ENCODE measurements at places on chromosomes 1 and 21. TPM values are rescaled to one million over a fixed set of nuclear protein-coding genes. Genes with fewer than 3 reads are reported as not detected.

DNA sequence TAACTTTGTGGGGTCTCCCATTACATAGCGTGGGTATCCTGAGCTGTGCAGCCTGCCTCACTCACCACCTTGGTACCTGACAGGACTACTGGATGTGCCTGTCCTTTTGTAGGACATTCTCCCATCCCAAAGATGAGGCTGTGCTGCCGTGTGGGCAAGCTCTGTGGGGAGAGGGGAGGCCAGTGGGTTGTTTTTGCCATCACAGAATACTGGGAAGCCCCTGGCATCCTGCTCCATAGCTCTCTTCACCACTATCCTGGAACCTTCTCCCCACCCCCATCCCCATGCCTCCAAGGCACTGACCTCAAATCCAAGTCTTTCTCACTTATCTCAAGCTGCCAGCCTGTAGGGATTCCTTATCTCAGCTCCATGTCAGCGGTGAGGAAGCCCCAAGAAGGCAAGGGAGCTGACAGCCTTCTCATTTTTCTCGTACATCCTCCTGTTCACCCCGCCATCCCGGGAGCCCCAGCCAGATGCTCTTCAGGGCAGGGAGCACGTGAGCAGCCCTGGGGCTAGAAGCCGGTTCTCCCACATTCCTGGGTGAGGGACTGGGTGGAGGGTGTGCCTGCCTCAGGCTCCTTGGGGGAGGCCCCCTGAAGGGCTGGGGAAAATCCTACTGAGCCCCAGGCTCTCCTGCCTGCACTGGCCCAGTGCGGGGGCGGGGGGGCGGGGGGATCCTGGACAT, 2.4 kb upstream of the ELF3 start:
- peak; percentile 42 for DNase-seq

Gene CA6
- 0.12 TPM for polyA plus RNA-seq

- no peak for DNase-seq
Measured at GRCh38 chr1:119314001-119314796, 54.4 kb upstream of the HAO2 start.

DNA sequence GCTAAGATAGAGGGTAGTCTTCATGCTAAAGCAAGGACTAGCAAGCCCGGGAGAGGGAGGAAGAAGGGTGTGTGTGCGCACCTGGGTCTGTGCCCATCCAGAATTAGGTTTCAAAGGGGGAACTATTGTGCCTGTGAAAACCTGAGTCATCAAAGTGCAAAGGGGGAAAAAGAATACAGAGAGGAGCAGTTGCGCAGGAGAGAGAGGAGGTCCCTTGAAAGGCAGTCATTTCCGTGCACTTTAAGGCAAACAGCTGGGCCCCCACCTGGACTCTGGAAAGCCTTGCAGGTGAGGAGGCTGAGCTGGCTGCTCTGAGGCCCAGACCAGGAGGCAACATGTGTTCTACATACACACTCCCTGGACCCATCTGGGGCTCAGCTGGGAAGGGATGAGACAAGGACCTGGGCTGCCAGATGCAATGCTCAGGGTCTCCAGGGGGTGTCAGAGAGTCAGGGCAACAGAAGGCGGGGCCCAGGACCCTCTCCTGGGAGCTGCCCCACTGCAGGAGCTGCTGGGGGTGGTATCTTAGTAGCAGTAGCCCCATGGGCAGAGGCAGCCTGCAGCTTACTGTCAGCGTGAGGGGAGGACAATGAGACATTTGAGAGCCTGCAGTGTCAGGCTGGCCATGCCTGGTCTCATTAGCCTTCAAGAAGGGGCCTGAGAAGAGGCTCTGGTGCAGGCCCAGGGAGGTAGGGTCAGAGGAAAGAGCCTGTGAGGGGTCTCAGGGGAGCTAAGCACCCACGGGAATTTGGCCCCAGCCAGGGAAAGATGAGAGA, 14.3 kb downstream of the PROK1 start:
- no peak for DNase-seq

DNA sequence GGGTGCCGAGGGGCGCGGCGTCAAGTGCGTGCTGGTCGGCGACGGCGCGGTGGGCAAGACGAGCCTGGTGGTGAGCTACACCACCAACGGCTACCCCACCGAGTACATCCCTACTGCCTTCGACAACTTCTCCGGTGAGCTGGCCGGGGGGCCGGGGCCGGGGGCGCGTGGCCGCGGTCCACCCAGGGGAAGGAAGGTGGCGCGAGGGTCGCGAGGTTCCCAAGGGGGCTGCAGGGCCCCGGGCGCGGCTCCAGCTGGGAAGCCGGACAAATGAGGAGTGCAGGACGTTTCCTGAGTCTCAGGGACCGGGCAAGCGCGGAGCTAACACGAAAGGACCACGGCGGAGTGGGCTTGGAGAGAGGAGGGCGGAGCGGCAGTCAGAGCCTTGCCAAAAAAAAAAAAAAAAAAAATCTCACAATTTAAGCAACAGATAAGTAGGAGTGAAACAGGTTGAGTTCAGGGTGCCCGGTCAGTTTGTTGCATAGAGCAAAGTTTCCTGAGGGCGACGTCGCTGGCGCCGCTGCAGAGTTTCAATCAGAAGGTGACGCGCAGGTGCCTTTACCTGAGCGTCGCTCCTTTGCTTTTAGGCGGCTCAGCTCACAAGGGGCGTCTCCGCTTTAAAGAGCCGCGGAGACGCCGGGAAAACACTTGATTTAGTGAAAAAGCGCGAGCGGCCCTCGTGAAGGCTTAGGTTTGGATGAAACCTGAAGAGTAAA, 750 bp downstream of the RHOU start:
- no peak for DNase-seq

DNA sequence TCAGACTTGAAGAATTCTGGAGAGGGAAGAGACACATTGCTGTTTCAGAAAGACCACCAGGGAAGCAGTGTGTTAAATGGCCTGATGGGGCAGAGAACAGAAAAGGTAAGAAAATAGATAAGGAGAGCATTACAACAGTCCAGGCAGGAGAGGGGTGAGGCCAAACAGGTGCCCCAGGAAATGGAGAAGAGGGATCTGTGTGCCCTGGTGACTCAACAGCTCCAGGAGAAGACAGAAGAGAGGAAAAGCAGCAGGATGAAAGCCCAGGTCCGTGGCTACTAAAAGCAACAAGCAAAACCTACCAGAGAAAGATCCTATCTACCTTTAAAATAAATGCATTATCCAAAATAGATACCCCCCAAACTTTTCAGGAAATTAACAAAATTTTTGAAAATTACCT, 9.2 kb downstream of the TP53BP2 start:
- no peak for DNase-seq

GRCh38 chr1:51280321-51280978, 44.4 kb downstream of the RNF11 start:
- DNase-seq, result no peak

GRCh38 chr1:184843732-184844495, 89.3 kb upstream of the EDEM3 start:
- no peak for DNase-seq

DNA sequence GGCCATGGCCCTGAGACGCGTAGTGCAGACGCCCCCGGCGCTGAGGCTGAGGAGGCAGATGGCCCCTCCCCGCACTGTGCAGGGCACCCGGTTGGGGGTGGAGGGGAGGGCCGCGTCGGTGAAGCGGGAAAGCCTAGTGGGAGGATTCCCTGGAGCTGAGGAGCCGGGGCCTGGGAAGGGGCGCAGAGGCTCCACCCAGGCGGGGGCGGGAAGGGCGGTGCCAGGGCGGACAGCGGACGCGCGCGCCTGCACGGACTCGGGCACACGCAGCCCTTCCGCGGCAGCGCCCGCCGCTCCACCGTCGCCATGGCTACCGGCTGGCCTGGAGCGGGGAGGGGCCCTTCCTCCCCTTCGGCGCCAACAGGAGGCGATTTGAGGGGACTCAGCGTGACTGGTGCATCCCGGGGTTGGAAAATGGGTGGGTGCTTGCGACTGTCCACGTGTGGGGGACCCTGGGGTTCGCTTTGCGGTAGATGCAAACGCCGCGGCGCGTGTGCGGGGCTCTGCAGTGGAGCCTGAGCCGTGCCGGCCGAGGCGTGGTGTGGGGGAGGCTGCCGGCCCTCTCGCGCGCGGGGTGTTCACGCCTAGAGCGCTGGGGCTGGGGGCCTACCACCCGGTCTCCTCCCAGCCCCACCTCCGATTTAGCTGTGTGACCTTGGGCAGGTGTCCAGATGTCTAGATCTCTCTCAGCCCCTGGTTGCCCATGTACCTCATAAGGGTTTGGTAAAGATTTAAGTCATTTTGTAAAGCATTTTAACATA, 35.1 kb downstream of the PTPRF start:
- peak; percentile 80 for DNase-seq

DNA sequence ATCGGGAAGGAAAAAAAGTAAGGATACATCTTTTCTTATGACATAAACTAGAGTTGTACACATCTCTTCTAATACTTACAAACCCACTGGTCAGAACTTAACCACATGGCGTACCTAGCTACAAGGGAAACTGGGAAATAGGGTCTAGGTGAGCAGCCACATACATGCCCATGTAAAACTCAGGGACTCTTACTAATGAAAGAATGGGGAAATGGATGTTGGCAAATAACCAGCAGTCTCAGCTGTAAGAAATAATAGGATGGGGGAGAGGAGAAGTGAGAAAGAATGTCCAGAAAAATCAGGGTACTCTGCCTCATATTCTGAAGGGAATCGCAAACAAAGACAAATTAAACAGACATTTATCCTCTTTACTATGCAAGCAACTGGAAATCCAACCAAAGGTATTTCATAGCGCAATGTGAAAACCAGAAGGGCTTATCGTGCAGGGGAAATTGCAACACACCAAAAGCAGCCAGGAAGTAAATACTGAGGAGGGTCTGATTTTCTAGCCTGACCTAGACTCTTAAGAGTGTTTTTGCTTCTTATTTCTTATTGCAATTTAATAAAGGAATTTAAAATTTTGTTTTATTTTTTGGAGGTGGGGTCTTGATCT, 17.5 kb downstream of the GTF2B start:
- DNase-seq, result no peak

- no peak for DNase-seq
Measured at GRCh38 chr1:56506951-56507491, 72.3 kb downstream of the PLPP3 start.

DNA sequence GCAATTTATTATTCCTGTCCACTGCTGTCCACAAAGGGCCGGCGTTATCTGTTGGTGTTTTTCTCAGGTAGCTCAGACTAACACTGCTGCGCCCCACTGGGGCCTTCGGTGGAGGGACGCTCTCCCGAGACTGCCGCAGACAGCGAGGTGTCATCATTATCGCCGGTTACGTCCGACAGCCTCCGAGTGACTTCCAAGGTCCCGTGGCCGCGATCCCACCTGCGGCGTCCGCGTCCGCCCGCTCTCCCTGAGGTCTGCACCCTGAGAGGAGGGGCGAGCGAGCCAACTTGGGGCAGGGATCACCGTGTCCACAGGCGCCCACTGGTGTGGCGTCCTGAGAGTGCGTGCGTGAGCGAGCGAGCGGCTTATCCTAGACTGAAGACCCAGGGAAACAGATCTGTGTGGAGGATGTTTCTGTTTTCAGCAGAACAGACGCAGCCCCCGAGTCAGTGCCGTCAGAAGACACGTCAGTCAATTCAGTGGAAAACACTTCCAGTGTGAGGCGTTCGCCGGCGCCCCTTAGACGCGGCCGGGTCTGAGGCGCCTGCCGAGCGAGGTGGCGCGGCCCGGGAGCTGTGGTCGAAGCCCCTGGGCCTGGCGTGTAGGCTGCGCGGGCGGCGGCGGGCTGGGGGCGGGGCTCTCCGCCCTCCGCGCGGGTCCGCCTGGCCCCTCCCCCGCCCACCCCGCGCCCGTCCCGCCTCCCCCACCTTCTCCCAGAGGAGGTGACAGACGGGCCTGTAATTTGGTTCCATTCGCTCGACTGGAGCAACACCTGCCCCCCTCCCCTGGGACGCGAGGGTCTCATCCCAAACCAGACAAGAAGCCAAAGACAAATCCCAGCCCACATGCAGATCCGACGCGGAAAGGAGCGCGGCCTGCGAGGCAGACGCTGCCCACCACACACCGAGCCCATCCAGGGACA, 12.6 kb downstream of the NHLH2 start:
- DNase-seq, result peak; percentile 37

- no peak for DNase-seq
Measured at GRCh38 chr1:34320053-34320669, 143.5 kb downstream of the C1orf94 start.

- DNase-seq, result no peak
Measured at GRCh38 chr1:24141311-24141997, 1.5 kb downstream of the IL22RA1 start.

- no peak for DNase-seq
Measured at GRCh38 chr1:106798991-106799390, 257.5 kb upstream of the PRMT6 start.

Gene BATF3
- 0.88 TPM for polyA plus RNA-seq

DNA sequence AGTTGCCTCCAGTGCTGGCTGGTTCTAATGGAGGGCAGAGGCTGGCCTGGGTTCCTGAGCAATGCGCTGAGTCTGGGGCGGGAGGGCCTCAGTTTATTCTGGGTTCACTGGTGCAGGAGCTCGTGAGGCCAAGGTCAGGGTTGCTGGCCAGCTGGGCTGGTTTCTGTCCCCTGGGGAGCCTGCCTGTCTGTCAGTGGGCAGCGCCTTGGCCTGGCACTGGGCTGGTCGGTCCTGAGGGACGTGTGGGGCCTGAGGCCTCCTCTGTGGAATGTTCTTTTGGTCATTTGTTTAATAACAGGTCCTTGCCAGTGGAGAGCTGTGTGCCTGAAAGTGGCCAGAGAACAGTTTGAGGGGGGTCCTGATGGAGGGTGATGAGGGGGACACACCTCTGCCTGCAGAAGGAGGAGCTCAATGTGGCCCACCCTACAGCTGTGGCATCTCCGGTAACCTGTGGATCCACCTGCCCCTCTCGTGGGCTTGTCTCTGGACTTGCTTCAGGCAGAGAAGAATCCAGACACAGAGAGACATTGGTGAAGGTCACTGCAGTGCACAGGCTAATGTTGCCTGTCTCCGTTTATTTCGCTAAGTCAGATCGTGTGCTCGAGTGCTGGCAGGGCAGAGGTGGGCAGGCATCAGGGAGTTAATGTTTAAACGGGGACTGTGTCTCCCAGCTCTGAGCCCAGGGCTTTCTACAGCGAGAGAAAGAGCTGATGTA, 34.6 kb downstream of the COQ8A start:
- no peak for DNase-seq

Gene CFHR4
- polyA plus RNA-seq, result not detected

DNA sequence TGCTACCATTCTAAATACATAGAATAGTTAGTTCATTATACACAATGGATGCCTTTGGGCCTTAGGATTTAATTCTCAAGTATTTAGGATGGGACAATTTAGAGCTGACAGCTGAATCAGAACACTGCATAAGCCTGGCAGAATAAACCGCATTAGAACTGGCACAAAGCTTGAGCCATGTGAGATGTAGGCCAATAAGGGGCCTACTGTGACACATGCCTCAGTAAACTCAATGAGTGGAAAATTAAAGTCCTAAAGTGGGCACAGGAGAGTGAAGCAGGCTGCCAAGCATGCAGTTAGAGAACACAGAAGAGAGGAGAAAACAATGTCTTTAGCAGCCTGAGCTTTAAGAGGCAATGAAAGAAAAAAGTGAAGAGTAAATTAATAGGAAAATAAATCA, 24.3 kb downstream of the SCYL3 start:
- DNase-seq, result no peak

Gene RAP1GAP
- 20.2 TPM for polyA plus RNA-seq

DNA sequence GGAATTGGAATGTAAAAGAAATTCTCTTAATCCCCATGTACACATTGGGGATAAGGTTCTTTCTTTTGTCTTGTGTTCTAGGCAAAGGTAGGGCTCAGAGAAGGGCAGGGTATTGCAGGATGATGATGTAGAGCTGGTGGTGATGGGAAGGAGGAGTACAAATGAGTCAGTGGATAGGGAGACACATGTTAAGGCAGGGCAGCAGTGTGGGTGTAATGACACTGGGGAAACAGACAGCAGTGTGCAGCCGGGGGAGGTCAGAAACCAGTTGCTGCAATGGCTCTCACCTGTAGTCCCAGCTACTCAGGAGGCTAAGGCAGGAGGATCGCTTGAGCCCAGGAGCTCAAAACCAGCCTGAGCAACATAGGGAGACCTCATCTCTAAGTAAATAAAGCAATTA, 5.1 kb downstream of the NLRP3 start:
- DNase-seq, result no peak

All from left kidney (tissue), 8 donors.